Activated CD8-positive, alpha-beta memory T cell treated with anti-CD3 and anti-CD28 coated beads for 48 hours (primary cell): ENCODE measurements at places on chromosomes 12 and 14.

DNA sequence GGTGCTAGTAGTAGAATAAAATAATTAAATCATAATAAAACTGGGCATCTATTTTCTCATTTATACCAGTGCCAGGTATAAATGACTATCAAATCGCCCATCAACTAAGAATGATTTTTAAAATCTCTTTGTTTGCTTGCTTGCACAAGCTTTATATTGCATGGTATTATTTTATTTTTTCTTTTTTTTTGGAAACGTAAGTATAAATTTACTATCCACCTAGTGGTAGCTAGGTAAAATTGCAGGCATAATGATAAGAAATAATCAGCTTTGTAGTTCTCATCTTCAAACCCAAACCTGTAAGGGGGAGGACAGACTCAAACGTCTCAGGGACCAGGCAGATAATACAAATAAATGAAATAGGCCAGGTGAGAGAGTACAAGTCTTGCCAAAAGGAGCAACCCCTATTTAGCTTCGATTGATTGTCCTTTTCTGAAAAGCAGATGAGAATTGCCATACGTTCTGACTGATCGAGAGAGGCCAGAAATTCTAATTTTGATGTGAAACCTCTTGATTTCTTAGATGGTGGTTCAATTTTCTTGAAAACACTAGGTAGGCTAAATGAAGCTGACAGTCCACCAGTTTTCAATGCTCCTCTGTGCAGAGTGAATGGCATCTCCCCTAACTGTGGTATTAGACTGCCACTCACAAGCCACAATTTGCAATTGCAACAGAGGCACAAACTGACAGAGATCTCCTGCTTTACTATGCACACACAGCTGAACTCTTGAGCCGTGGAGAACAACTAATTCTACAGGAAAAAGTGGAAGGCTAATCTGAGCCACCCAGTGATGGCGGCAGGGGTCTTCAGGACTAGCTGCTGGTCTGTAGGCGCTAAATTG is 189.3 kb downstream of the DACT1 start:
- DNase-seq: no peak

DNA sequence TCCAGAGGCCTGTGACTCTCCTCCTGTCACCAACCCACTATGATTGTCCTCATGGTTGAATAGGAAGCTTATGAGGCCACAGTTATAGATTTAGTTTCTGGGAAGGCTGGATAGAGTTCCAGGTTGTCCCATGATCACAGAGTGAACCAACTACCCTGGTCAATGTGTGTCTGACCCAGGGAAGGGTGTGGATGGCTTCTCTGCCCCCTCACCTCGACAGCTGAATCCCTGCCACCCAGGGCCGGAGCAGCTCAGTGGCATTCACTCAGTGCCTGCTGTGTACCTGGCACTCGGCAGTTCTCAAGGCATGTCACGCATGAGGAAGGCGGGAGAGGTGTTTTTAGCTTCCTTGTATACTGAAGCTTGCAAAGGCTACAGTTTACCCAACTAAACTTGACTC is 43.2 kb downstream of the JDP2 start:
- no peak for DNase-seq

DNA sequence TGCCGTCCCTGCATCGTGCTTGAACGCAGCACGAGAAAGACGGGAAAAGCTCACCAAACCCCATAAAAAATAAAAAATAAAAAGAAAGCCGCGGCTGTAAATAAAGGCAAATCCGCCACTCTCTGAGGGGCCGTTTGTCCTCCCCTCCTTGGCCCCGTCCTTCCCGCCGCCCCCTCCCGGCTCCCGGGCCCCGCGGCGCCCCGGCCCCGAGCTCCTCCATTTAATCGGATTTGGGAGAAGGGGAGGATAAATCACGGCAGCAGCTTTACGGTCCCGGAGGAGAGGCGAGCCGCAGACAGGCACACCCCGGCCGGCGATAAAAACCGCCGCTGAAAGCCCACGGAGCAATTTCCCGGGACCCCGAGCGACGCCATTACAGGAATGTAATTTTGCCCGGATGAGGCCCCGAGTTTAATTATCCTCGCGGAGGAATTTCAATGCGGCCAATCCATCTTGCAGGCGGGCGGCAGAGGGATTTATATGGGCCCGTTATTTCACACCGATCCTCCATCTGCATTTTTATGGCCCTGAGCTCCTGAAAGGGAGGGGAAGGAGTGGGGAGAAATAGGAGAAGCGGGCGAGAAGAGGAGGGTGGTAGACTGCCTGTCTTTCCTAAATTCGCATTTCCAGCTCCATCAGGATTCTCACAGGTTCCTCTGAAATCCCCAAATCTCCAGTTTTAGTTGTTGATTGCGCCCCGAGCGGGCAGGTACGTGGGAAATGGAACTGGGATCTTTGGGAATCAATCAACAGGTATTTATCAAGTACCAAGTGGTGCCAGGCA is 1.3 kb upstream of the ATP5MC2 start:
- DNase-seq: no peak

DNA sequence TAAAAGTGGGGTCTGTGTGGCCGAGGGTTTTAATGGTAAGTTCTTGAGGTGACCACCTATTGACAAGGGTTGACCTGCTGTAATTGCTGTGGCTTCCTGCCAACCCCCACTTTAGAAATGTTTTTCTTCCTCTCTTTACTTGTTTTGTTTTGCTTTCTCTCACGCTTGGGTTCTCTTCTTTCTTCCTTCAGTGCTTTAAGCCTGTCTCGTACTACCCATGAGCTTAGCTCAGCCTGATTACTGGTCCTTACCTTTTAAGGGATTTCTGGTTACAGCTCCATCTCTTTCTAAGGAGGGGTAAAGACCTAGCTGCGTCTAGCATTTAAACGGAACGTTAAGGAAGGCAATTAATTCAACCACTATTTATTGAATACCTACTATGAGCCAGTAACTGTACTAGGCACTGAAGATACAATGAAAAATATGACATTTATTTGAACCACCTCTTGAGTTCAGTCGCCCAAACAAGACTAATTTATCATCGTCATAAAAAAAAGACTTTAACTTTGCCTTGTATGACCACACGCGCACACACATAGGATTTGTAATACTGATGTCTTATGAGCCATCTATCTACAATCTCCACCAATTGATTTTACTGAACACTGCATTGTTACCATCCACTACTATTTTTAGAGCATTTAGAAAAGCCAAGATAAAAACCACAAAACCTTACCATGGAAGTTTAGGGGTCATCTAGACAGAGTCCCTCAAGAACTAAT is 888 bp upstream of the PPP1R12A start:
- DNase-seq: no peak
